ENCODE measurements at places on chromosomes 1 and 21. TPM values are rescaled to one million over a fixed set of nuclear protein-coding genes. Genes with fewer than 3 reads are reported as not detected.
A peak's percentile ranks its signal among the peaks of the same experiment; 100 is the strongest.

The DNAJC28 gene
- 0.88 TPM for polyA plus RNA-seq

The SMCP gene
- not detected for polyA plus RNA-seq

DNA sequence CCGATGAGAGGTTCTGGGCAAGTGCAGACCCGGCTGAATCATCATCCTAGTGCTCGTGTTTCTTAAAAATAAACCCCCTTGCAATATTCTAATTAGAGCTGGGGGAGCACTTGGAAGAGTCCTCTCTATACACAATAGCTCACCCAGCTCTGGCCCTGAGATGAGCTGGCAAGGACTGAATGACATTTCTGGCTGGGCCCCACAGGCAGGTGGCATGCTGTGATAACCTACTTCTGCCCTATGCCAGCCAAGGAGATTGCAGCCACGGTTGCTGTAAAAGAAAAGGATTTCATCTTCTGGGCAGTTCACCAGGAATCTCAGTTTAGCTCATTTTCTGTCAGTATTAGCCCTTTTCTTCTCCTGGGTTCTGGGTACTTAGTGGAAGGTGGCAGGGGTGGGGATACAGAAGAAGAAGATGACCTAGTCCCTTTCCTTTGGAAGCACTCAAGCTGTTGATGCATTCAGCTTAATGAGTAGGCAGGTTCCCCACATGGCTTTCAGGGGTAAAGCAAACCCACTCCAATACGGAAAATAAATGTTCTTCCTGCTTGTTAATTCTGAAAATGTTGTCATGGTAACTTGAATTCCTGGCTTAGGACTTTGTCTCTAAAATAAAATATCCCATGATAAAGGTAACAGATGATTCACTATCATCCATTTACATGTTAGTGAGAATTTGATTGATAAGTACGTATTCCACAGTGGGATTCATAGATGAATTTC is 32.2 kb downstream of the VASH2 start:
- DNase-seq = no peak

DNA sequence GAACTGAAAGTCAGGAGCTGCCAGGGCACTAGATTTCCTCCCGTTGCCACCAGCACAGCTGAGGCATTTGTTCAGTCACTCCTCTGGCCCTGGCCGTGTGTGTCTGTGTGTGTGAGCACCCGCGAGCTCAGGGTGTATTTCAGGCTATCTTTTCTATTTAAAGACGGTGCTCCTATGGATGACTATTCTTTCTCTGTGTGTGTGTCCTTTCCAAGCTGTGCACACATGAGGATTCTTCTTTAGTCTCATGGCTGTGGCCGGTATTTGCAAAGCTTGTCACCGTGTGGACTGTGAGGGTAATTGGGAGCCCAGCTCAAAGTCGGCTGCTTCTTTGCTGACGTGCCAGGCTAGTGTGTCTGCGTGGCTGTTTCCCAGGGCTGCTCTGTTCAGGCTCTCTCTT is 3.0 kb upstream of the KCND3 start:
- no peak for DNase-seq

GRCh38 chr21:32817208-32817607 is 45.7 kb upstream of the PAXBP1 start:
- no peak for DNase-seq

DNA sequence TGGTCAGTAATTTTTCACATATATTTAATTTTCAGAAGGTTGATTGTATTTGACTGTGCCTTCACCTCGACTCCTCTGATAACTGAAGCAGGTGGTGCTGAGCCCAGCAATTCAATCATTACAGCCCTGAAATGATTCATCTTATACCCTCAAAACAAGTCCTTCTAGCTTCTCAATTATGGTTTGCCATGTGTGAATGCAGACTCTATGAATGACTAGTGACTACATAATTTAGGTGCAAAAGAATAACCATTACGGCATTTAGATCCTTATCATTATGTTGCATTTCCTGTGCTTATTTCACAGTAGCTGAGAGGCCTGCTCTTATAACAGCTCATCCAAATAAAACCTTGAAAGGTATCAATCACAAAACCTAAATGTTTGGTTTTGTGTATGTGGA is 54.0 kb upstream of the COL11A1 start:
- DNase-seq = peak; percentile 2

- no peak for DNase-seq
Measured at GRCh38 chr1:36735939-36736730, 253.4 kb upstream of the CSF3R start.

DNA sequence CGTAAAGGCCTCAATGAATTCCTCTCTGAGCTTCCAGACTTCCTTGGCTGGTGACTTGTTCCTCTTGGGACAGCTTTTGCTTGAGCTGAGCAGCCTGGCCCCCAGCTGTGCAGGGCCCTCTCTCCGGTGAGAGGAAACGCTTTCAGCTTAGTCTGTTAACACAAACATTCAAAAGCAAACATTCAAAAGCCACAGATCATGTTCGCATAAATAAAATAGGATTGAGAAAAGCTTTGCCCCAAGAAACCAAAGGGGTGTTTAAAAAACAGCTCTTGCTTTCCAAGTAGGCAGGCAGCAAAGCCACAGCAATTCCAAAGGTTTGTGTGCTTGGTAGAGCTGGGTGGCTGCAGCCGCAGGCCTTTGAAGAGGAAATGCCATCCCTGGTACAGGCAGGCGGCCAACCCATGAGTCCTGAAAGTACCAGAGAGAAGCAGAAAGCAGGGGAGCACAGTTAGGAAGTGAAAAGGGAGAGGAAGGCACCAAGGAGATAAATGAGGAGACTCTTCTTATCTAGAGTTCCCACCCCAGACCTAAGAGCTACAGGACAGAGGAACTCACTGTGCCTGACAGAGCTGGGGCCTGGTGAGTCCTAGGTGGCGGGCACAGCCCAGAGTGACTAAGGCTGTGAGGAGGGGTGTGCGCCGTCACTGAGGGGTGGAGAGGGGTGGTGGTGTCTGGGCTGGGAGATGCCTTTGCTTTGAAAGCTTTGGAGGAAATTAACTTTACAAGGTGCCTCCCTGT is 48.4 kb downstream of the CCN1 start:
- no peak for DNase-seq

DNA sequence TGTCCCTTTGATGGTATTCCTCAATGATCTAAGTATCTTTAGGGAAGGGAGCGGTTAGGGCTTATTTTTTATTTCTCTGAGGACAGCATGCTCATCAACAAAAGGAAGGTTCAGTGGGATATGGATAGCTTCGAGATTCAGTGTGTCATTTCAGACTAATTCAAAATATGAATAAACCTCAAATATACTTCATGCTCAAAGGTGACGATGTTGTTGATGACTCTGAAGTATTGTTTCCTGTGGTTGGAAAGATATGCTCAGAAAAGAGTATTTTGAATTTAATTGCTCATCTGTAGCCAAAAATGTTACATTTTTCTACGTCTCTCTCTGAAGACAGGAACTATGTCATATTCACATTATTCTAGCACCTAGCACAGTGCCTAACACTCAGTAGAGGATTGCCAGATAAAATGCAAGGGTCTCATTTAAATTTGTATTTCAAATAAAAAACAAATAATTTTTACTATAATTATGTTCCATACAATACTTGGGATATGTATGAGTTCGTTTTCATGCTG is 1.8 kb upstream of the FCRL3 start:
- DNase-seq = no peak

DNA sequence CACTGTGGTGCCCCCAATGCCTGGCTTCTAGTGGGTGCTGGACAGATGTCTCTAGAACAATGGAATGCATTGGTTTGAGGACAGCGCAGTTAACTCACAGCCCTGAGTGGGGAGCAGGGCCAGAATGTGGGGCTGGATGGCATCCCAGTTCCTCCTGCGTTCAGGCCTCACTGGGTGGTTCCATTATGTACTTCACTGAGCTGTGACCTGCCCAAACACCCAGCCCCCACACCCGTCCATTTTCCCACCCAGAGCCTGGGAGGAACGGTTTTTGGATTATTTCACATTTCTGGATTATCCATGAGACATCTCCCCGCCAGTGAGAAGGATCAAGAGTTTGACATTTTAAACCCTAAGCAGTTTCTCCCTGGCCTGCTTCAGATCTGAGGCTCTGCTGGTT is 55.3 kb upstream of the WASF2 start:
- no peak for DNase-seq

DNA sequence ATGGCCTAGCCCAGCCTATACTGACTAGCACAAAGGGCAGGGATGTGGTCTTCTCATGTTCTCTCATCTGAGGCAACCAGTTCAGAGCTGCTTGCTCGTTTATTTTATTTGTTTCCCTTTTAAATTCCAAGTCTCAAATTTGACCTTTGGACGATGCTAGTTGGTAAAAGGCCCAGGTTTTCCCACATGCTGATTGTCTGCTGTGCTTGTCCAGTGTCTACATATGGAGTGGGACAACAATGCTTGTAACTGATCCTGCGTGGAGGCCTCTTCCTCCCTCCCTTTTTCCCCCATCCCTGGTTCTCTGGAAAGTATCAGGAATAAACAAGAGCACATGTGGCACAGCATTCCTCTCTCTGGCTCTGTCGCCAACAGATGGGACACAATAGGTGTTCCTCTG is 34.0 kb upstream of the BEND5 start:
- DNase-seq = no peak

GRCh38 chr1:152768847-152769533 is 6.0 kb upstream of the LCE1F start:
- DNase-seq = no peak

DNA sequence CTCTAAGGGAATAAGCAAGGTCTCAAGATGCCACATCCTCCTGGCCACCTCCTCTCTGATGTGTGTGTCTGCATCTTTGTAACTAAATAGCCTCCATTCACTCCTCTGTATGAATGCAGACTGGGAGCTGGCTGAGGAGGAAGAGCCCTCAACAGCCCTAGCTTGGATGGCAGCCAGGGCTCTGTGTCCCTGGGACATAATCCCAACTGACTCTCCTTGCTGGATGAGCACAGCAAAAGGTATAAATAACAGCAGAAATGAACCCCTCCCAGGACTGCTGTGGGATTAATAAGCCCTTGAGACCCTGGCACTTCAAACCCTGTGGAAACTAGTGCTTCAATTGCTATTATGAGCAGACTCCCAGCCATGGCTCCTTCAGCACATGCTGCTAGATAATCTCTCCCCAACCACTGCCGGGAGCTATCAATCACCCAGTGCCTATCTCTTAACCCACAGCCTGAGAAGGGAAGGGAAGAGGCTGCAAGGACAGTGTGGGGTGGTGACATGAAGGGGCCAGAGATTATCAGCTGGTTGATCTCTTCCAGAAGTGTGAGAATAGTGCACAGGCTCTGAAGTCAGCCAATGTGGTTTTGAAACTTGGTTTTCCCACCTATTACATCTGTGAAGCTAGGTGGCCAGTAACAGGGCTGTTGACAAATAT is 152.2 kb downstream of the TNR start:
- peak; percentile 52 for DNase-seq

- DNase-seq = no peak
Measured at GRCh38 chr21:29624776-29625175, 315.0 kb downstream of the GRIK1 start.

- DNase-seq = no peak
Measured at GRCh38 chr21:32383812-32384211, 9.0 kb downstream of the URB1 start.

Measured in SK-N-SH (cell line).